ENCODE measurements at places on chromosomes 7 and 10. TPM values are rescaled to one million over a fixed set of nuclear protein-coding genes. Genes with fewer than 3 reads are reported as not detected.

OR6B1 gene
- polyA plus RNA-seq, result not detected

HSPA14 gene
- polyA plus RNA-seq, result 22.4 TPM

ELN gene
- not detected for polyA plus RNA-seq

TUBAL3 gene
- not detected for polyA plus RNA-seq

SDK1 gene
- polyA plus RNA-seq, result not detected

PDE6C gene
- not detected for polyA plus RNA-seq

PVRIG gene
- polyA plus RNA-seq, result 67.4 TPM

IGFBP3 gene
- not detected for polyA plus RNA-seq

FOXI2 gene
- polyA plus RNA-seq, result not detected

ORAI2 gene
- polyA plus RNA-seq, result 260 TPM

NUTM2A gene
- not detected for polyA plus RNA-seq

FFAR4 gene
- polyA plus RNA-seq, result not detected

FLNC gene
- not detected for polyA plus RNA-seq

MAGI2 gene
- not detected for polyA plus RNA-seq

TAS2R3 gene
- not detected for polyA plus RNA-seq

MOGAT3 gene
- polyA plus RNA-seq, result not detected

LMOD2 gene
- polyA plus RNA-seq, result not detected

LRRC17 gene
- polyA plus RNA-seq, result not detected

CUL2 gene
- 25.1 TPM for polyA plus RNA-seq

NXPH1 gene
- not detected for polyA plus RNA-seq

AOC1 gene
- not detected for polyA plus RNA-seq

TMEM236 gene
- polyA plus RNA-seq, result not detected

PRPF18 gene
- 53.6 TPM for polyA plus RNA-seq

LIPF gene
- not detected for polyA plus RNA-seq

PCGF6 gene
- 12.0 TPM for polyA plus RNA-seq

H2AZ2 gene
- 148 TPM for polyA plus RNA-seq

HMX3 gene
- polyA plus RNA-seq, result not detected

SPOCK2 gene
- 27.8 TPM for polyA plus RNA-seq

EGR2 gene
- polyA plus RNA-seq, result 8.6 TPM

PPP1R17 gene
- not detected for polyA plus RNA-seq

ZWINT gene
- polyA plus RNA-seq, result 0.90 TPM

Measured in naive B cell (primary cell).